ENCODE measurements at places on chromosomes 16 and 17.

- DNase-seq, result no peak
Observed at GRCh38 chr17:78182504-78182903, 4.3 kb downstream of the TK1 start.

DNA sequence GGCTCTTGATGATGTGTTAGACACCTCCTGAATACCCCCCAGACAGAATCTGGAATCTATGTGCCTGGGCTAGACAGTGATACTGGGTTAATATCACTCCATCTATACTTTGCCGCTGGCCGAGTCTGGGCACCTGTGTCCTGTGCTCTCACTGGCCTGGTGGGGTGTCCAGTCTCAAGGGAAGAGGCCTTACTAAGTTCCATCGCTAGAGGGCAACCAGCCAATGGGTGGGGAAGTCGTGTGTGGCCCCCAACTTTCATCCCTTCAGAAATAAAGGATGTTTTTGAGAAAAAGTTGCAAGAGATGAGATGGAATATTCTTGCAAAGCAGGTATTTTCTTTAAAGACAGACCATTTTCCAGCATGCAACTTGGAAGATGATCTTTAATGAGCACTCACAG lies 1.6 kb upstream of the GLP2R start:
- DNase-seq, result no peak

DNA sequence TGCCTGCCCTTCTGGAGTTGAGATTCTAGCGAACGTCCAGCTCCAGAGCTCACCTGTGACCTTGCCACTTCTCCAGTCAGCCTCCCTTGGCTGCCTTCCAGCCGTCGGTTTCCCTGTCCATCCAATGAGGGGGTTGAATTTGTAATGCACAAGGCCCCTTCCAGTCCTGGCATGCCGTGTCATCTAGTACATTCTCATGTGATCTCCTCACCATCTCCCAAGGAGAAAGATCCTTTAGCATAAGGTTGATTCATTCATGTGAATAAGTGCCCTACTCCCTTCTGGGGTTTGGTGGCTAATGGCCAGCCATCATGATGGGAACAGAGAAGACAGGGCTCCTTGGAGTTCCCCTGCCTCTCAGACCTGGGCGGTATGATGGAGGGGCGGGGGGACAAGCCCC lies 18.9 kb upstream of the ABCC3 start:
- DNase-seq, result no peak

GRCh38 chr17:66580184-66580955 lies 254.5 kb upstream of the CACNG5 start:
- DNase-seq, result no peak

- no peak for DNase-seq
Observed at GRCh38 chr17:75822119-75822799, 21.9 kb downstream of the UNC13D start.

DNA sequence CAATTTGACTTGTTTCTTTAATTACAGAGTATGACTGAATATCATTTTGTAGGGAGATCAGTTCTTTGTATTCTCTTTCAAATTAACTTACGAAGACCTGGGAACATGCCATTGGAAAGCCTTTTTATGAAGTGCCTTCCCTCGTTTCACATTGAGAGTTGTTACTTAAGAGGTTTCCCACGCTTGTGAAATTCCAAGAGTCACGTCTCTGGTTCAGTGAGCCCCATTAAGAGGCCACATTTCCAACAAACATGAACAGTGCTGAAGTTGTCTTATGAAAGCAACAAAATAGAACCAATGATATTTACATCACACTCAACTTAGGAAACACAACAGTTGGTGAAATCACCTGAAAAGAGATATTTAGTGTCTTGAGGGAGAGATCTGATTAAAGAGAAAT lies 334.1 kb downstream of the TOX3 start:
- DNase-seq, result no peak

DNA sequence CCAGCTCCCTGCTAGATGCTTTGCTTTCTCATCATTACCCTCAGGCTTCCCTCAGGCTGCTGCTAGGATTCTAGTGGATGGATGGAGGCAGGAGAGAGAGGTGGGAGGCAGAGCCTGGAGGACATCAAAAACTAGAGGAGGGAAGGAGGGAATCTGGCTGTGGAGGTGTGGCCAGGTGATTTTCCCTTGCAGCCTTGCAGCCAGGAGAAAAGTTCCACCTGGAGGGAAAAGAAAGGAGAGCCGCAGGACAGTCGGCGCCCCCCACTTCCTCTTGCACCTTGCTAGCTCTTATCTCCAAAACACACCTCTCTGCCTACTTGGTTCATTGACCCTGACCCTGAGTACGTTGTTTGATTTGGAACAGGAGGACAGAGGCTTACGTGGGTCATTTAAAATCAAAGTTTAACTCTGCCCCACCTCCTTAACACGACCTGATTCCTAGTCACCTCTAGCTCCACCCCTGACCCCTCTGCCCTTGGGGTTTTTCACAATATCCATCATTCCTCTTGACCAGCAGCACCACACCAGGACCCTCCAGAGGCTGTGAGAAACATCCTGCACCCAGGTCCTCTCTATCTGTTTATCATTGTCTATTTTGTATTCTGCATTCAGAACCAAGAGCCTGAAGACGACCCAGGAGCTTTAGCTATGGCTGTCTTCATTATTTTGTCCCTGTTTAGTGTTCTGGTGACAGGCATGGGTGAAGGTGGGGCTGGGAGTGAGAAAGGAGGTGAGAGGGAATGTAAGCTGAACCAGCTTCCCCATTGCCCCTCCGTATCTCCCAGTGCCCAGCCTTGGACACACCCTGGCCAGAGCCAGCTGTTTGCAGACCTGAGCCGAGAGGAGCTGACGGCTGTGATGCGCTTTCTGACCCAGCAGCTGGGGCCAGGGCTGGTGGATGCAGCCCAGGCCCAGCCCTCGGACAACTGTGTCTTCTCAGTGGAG lies 15.9 kb downstream of the AOC3 start:
- no peak for DNase-seq

DNA sequence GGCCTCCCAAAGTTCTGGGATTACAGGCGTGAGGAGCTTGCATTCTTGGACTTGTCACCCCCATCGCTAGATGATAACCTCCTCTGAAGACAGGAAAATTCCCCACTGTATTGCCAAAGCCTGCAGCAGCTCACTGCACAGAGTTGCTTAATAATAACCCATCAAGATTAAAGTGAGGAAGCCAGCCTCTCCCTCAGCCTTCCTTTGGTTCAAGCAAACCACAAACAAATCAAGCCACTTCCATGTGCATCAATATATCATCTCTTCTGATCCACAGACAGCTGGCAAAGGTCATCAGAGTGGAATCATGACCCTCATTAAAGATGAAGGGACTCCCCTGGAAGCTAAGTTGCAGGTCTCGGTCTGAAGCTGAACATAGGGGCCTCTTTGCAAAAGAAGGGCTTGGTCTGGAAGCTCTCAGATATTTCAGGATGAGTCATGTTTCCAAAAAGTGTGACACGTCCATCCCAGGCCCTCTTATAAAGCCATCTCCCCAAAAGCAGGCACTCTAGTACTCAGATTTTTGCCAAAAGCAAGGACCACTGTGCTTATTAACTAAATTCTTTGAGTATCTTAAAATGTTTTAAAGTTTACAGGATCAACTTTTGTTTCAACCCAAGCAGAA lies 4.8 kb downstream of the EMP2 start:
- DNase-seq, result no peak

- no peak for DNase-seq
Observed at GRCh38 chr17:81580481-81580880, 28.3 kb upstream of the FAAP100 start.

GRCh38 chr17:63442549-63443035 lies 3.5 kb downstream of the CYB561 start:
- DNase-seq, result no peak

DNA sequence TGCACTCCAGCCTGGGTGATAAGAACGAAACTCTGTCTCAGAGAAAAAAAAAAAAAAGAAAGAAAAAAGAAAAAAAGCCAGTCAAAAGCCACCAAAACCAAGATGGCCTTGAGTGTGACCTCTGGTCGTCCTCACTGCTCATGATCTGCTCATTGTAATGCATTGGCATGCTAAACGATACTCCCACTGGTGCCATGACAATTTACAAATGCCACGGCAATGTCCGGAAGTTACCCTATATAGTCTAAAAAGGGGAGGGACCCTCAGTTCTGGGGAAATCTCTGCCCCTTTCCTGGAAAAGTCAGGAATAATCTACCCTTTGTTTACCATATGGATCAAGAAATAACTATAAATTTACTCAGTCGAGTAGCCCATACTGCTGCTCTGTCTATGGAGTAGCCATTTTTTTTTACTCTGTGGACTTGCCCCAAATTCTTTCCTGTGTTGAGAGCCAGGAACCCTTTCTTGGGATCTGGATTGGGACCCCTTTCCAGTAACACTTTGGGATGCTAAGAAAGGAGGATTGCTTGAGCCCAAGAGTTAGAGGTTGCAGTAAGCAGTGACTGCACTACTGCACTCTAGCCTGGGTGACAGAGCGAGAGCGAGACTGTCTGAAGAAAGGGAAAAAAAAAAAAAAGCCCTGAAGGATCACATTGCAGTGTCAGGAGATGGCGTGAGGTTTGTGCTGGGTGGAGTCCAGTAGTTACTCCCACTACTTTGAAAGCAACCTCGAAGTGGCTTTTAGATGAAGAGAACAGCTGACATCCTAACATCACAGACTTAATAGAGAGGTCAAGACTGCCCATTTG lies 3.7 kb upstream of the TMEM231 start:
- no peak for DNase-seq

DNA sequence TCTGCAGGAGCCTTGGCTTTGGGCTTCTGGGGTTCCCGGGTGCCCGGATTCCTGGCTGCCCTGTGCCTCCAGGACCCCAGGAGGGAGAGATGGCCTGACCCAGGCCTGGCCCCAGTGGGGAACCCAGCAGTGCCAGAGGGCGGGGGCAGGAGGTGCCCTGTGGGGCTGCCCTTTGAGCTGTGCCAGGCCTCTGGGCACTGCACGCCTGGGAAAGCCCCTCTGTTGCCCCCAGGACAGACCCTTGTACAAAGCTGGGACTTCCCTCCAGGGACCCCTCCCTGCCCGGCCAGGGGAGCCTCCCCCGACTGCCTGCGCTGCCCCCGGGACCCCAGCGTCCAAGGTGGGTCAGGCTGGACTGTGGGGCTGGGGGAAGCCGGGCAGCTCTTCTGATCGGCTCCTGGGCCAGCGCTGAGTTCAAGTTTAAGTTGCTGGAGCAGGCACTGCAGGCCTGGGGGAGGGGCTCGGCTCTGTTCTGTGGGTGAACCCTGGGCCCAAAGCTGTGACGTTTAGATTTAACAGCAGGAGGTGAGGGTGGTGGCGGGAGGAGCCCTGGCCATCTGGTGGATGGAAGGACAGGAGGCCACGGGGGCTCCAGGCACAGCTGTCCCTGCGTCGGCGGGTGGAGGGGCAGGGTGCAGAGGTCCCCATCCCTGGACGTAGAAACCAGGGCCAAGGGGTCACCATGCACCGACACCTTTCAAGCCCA lies 27.6 kb upstream of the C1QTNF8 start:
- no peak for DNase-seq

DNA sequence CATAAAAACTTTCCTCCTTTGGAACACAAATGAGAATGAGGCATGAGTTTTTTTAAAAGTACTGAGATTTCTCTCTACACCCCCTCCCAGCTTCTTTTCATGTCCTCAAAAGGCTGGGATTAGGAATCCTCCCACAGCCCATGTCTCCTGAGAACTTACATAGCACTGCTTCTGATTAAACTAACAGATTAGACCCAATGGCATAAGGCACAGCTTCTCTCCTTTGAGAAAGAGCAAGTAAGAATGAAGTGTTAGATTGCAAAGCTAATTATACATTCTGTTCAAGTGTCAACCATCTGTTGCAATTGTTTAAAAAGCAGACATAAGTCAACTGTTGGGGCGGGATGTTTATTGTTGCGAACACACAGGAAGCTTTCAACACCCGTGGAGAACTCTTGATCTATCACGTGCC lies 715.1 kb downstream of the CDH11 start:
- DNase-seq, result no peak

DNA sequence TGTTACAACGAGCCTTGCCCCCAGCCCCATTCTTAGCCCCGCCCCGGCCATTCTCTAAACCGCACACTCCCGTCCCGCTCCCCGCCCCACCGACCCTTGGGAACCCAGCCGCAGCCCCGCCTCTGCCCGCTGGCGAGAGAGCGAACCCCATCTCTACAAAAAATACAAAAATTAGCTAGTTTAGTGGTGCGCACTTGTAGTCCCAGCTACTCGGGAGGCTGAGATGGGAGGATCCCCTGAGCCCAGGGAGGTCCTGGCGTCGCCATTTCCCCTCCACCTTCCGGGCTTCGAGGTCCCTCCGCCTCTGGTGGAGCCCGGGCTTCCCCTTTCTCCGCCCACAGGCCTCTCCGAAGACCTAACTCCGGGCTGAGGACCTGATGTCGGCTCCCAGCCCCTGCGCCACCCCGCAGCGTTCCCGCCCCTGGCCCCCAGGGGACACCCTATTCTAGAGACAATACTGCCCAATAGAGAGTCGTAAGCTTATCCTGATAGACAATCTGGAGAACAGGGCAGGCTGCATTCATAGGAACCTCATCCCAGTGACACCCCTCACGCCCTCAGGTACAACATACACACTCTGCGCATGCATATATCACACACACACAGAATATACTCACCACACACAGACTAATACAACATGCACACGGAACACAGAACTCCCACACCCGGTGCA lies 480 bp upstream of the PROCA1 start:
- peak; percentile 79 for DNase-seq

GRCh38 chr17:69246726-69247375 lies 18.2 kb upstream of the ABCA10 start:
- no peak for DNase-seq

- peak; percentile 40 for DNase-seq
Observed at GRCh38 chr17:40577611-40578065, 12.4 kb upstream of the CCR7 start.

DNA sequence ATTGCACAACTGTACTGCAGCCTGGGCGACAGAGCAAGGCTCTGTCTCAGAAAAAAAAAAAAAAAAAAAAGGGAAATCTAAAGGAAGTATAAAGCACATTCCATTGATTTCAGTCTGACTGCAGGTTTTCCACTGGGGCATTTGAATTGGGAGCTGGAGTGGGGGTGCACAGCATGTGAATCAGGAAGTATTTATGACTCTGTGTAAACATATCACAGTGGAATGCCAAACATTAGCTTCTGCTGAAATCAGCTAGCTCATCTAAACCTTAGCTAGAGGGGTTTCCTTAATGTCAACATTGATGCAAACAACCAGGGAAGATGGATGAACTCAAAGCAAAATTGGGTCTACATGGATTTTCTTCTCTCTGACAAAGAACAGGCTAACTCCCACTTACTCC lies 641.0 kb upstream of the EEF2KMT start:
- no peak for DNase-seq

GRCh38 chr16:59880611-59881010 lies 1146.5 kb upstream of the GOT2 start:
- no peak for DNase-seq

GRCh38 chr17:27741361-27741861 lies 58.9 kb downstream of the NOS2 start:
- DNase-seq, result no peak

GRCh38 chr16:65576631-65577030 lies 454.8 kb upstream of the CDH11 start:
- no peak for DNase-seq

- no peak for DNase-seq
Observed at GRCh38 chr16:27985981-27986380, 77.5 kb downstream of the GSG1L start.

DNA sequence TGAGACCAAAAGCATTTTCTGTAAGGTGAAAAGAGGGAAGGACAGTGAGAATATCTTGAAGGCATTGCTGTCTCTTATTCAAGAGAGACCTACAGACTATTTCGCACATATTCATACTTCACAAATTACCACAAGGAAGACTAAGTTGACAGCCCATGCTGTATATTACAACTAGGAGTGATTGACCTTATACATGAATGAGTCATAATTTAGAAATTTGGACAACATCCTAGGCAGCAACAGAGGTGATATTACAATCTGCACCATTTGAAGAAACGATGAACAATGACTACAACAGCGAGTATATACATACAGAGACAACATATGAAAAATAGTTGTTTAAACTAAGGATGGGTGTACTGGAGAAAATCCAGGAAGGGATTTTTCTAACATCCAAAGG lies 971.7 kb downstream of the CDH11 start:
- no peak for DNase-seq

All from activated T-cell treated with anti-CD3 and anti-CD28 coated beads, Interleukin-2, amount 50 U/mL, for 24 hours (primary cell).